ENCODE measurements at places on chromosomes 1 and 21. TPM values are rescaled to one million over a fixed set of nuclear protein-coding genes. Genes with fewer than 3 reads are reported as not detected.

DNA sequence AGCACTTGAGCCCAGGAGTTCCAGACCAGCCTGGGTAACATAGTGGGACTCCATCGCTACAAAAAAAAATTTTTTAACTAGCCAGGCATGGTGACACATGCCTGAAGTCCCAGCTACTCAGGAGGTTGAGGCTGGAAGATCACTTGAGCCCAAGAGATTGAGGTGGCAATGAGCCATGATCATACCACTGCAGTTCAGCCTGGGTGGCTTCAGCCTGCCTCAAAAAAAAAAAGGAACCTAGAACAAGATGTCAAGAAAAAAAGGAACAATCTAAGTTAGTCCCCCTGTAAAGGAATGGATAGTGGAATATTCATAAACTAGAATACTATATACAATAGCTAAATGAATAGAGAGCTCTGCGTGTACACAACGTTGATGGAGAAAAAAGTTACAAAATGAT, 14.4 kb downstream of the NSL1 start:
- no peak for DNase-seq

GRCh38 chr1:105294838-105295237, 1545.1 kb downstream of the AMY1C start:
- DNase-seq = no peak

GRCh38 chr1:1858382-1859086, 32.4 kb downstream of the GNB1 start:
- DNase-seq = peak; percentile 37

GRCh38 chr1:20190256-20191160, 4.2 kb upstream of the PLA2G2C start:
- DNase-seq = no peak

GRCh38 chr1:30916296-30916695, 7.7 kb upstream of the SDC3 start:
- DNase-seq = no peak

FOXD3 gene
- total RNA-seq = 0.20 TPM

HSD3B2 gene
- not detected for total RNA-seq

ADCY10 gene
- total RNA-seq = 0.15 TPM

UQCRH gene
- 652 TPM for total RNA-seq

Measured in M059J (cell line).